Activated CD8-positive, alpha-beta T cell treated with anti-CD3 and anti-CD28 coated beads, Interleukin-2, amount 10 ng/mL, durations not matched to agents 7 days and 5 days (primary cell): ENCODE measurements at places on chromosomes 3 and 15. TPM values are rescaled to one million over a fixed set of nuclear protein-coding genes. Genes with fewer than 3 reads are reported as not detected.

DNA sequence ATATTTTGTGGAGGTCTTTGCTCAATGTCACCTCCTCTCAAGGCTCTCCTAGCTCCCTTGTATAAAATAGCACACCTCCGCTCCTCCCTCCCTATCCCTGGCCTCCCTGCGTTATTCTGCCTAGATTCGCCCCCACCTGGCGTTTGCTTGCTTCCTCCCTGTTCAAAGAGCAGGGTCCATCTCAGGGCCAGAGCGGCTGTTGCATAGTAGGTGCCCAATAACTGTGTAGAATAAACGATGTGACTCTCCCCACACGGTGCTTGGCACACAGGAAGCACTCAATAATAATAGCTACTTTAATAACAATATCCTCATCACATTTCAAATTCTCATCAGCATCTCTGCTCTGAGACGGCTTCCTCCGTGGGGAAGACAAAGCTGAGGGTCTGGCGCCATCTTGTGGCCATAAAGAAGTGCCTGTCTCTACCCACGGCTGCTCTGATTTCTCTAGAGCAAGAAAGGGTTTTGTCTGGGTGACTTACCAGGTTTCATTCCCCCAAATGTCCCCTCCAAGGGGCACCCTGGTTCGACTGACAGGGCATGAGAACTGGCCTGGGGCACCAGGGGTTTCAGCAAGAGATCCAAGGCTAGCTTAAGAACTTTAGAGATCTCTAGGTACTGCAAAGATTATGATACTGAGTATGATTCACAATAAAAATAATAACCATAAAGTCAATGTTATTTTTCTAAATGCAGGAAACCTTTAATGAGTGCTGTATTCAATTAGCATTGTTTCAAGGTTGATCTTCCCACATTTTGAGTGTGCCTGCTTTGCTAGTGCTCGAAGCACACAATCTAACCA, 16.1 kb downstream of the CD276 start:
- no peaks in the 10 kb centered on the region for H3K36me3 ChIP-seq
- H3K27ac ChIP-seq = no peak overlapping the region
- peaks cover 34% of the 10 kb centered on the region for H3K27me3 ChIP-seq
- H3K4me3 ChIP-seq = no peak overlapping the region
- peaks cover 26% of the 10 kb centered on the region for H3K4me1 ChIP-seq
- DNase-seq = peak; percentile 86

- no peak for DNase-seq
- peaks cover 27% of the 10 kb centered on the region for H3K4me1 ChIP-seq
- H3K36me3 ChIP-seq = no peaks in the 10 kb centered on the region
- peak overlapping the region; percentile 88 for H3K4me3 ChIP-seq
Observed at GRCh38 chr3:27714146-27714526, 8.0 kb downstream of the EOMES start.

- no peak overlapping the region for H3K4me3 ChIP-seq
- H3K36me3 ChIP-seq = no peaks in the 10 kb centered on the region
Observed at GRCh38 chr3:78741066-78741645, 1026.6 kb downstream of the ROBO1 start.

DNA sequence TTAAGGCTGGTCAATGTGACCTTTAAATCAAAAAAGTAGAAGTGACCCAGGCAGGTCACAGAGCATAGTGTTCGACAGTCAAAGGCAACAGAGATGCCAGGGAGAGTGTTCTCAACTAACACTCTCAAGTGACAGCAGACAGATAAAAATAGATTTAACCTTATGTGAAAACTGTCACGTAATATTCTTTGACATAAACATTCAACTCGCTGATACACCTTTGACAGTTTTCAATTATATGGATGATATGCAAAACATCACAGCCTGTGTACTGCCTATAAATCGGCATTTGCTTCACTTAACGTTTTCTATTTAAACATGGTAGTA, 15.5 kb downstream of the PDZRN3 start:
- DNase-seq = no peak
- H3K4me1 ChIP-seq = no peaks in the 10 kb centered on the region
- H3K4me3 ChIP-seq = no peak overlapping the region
- H3K27me3 ChIP-seq = no peaks in the 10 kb centered on the region

GRCh38 chr3:12974819-12975218, 98.4 kb downstream of the IQSEC1 start:
- DNase-seq = no peak
- H3K4me3 ChIP-seq = no peak overlapping the region
- no peaks in the 10 kb centered on the region for H3K27me3 ChIP-seq
- peaks cover 12% of the 10 kb centered on the region for H3K36me3 ChIP-seq
- H3K27ac ChIP-seq = no peak overlapping the region
- peaks cover 17% of the 10 kb centered on the region for H3K4me1 ChIP-seq

The SENP7 gene
- 20.9 TPM for total RNA-seq

The ESYT3 gene
- 0.16 TPM for total RNA-seq

DNA sequence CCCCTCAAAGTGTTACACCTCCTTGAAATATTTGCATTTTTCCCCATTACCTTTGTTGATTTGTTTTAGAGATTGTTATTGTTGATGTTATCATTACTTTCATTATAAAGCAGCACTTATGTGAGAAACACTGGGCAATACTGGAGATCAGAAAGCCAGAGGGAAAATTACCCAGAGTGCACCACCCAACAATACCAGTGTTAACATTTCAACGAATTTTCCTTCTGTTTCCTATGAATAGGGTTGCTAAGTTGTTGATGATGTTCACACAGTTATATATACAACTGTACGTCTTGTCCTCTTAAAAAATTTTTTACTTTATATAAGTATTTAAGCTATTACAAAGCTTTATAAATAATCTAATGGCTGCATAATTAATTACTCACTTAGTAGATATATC, 173.6 kb upstream of the UMPS start:
- H3K27ac ChIP-seq = no peak overlapping the region
- peaks cover 64% of the 10 kb centered on the region for H3K27me3 ChIP-seq
- no peak overlapping the region for H3K4me3 ChIP-seq

DNA sequence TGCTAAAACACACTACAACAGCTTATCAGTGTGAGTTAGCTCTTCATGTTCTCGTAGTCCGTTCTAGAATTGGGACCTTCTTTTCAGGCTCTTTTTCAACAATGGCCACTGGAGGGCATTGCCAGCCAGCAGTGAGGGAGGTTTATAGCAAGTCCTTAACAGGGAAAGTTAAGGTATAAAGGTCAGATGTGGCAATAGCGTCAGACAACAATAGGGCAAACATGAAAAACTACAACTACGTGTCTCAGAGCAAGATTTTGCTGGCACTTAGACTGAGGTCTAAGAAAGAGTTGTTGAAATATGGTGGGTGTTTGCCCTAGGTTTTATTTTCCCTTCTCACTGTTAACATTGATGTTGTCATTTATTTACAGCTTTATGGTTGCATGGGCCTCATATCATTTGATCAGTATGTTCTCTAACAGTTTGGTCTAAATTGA, 161.4 kb downstream of the GMNC start:
- no peaks in the 10 kb centered on the region for H3K4me1 ChIP-seq
- no peak overlapping the region for H3K27ac ChIP-seq
- peaks cover 22% of the 10 kb centered on the region for H3K27me3 ChIP-seq

The MCCC1 gene
- total RNA-seq = 32.7 TPM

GRCh38 chr3:192772240-192772894, 45.0 kb upstream of the FGF12 start:
- no peak for DNase-seq
- no peaks in the 10 kb centered on the region for H3K27me3 ChIP-seq
- no peaks in the 10 kb centered on the region for H3K4me1 ChIP-seq
- H3K36me3 ChIP-seq = no peaks in the 10 kb centered on the region
- no peak overlapping the region for H3K4me3 ChIP-seq

The ZNF280D gene
- 21.0 TPM for total RNA-seq

DNA sequence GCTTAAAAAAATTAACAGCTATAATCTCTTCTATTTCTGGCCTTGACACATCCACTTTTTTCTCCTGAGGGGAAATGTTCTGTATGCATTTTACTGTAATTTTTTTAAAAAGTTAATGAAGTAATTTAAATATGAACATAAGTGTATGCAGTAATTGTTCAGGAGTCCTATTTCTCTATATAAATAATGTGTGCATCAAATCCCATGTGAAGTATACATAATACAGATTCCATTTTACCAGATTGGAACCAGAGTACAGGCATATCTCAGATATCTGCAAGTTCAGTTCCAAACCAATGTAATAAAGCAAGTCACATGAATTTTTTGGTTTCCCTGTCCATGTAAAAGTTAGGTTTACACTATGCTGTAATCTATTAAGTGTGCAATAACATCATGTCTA, 26.6 kb downstream of the CCPG1 start:
- peaks cover 2% of the 10 kb centered on the region for H3K36me3 ChIP-seq
- no peak overlapping the region for H3K27ac ChIP-seq
- no peaks in the 10 kb centered on the region for H3K4me1 ChIP-seq
- no peak overlapping the region for H3K4me3 ChIP-seq

The SMAD3 gene
- total RNA-seq = 26.8 TPM
